T47D (cell line): ENCODE measurements at places on chromosomes 6 and 20.
A peak's percentile ranks its signal among the peaks of the same experiment; 100 is the strongest.

DNA sequence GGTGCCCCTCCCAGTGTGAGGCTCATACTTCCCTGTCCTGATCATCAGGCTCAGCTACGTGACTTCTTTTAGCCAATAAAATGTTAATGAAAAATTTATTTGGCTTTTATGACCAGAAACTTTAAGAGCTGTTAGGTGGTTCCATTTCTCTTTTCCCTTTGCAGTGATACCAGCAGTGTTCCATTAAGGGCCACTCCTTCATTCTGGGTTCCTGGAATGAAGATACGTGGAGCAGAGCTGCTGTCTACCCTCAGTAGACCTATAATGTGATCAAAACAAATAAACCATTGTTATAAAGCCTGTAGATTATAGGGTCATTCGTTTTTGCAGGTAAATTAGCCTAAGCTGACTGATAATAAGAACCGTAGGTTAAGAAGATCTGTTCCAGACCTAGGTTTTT lies 228.0 kb downstream of the ZFAND3 start:
- DNase-seq = no peak

DNA sequence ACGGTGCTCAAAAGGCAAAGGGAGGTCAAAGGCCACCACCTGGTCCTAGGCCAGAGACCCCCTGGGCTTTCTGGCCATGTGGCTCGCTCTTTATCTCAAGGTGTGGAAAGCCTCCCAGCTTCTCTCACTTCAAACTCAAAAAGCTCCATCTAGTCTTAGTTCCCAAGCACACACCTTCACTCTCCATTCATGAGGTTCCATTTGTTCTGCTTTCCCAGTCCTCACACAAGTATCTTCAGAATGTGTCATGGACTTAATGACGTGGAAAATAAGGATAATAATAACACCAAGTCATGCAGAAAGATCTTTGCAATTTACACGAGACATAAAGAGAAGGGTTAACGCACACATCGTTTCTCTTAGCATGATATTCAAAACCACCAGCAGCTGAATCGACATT lies 219.3 kb downstream of the GMDS start:
- DNase-seq = no peak

- DNase-seq = no peak
Measured at GRCh38 chr20:43961541-43962471, 47.2 kb downstream of the TOX2 start.

DNA sequence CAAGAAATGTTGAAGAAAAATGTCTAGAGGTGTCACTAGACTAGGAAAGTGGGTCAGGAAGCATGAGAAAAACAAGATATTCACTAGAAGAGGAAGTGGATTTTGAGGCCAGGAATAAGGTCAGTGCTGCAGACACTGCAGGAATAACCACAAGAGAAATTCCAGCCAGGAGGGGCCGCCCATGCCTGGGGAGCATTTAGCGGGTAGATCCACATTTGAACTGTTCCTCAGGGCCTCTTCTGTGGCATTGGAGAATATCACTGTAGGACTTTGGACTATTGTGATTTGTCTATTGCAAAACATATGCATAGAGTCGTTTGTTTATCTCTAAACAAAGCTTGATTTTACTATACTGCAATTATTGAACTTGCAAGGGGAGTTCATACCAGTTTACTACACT lies 49.6 kb upstream of the CCDC28A start:
- peak; percentile 3 for DNase-seq

GRCh38 chr6:73667798-73668197 lies 14.0 kb upstream of the SLC17A5 start:
- DNase-seq = no peak

DNA sequence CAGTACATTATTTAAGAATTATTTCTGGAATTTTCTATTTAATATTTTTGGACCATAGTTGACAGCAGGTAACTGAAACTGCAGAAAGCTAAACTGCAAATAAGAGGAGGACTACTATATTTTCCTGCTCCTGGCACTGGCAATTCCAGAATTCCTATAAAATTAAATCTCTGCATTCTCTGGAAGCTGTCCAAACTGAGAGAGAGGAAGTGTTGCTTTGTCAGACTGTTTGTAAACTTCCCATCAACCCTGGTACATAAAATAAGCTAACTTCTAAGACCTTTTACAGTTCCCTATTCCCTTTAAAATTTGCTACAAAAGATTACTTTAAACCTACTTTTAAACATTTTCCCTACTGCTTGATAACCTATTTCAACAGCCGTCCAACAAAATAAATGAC lies 196.1 kb upstream of the RUNX2 start:
- DNase-seq = peak; percentile 39

DNA sequence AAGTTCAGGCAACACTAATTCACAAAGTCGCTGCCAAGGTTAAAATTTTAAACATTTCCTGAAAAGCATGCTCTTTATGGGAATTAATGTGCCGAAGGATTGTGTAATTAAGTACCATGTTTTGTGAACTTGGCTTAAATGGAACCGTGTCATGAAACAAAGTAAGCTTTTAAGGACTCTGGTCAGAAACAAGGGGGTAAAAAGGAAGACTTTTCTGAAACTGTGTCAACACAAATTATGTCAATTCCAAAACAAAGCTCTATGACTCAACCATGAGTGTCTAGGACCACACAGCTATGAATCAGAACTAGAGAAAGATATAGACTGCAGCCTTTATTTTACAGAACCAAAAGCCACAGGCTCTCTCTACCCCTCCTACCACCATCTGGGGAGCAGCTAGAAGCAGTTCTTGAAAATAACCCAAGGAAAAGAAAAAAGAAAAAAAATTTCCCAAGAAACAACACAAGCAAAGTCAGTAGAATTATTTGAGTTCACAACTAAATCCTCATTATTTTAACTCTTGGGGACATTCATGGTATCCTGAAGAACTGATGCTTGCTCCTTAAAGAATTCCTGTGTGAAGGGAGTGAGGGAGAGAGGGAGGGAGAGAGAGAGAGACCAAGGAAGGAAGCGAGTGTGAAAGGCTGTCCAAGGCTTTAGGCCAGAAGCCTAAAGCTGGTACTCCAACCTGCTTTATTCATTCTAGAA lies 81.9 kb downstream of the ZMYND8 start:
- no peak for DNase-seq

- DNase-seq = no peak
Measured at GRCh38 chr6:87705070-87705691, 3.1 kb upstream of the AKIRIN2 start.

- peak; percentile 55 for DNase-seq
Measured at GRCh38 chr20:17530716-17531664, at the start of gene BFSP1. BFSP1 (minus strand) TSS chr20:17531379; CDS start chr20:17531329, 50 bp downstream.

GRCh38 chr6:22306741-22307466 lies 10.1 kb upstream of the PRL start:
- DNase-seq = no peak

- DNase-seq = no peak
Measured at GRCh38 chr6:166045173-166045859, 122.3 kb downstream of the TBXT start.

GRCh38 chr6:148928811-148929210 lies 182.0 kb downstream of the UST start:
- DNase-seq = no peak

GRCh38 chr6:81049425-81050042 lies 702.9 kb downstream of the TENT5A start:
- no peak for DNase-seq

GRCh38 chr6:36187446-36187845 lies 9.1 kb upstream of the BRPF3 start:
- no peak for DNase-seq

GRCh38 chr6:130922922-130923321 lies 95.7 kb downstream of the SMLR1 start:
- no peak for DNase-seq

GRCh38 chr6:93369586-93370134 lies 49.7 kb downstream of the EPHA7 start:
- DNase-seq = no peak

- DNase-seq = no peak
Measured at GRCh38 chr6:156794546-156795354, 17.6 kb downstream of the ARID1B start.

GRCh38 chr20:36919715-36920333 lies 31.7 kb downstream of the SAMHD1 start:
- peak; percentile 73 for DNase-seq

GRCh38 chr20:57080796-57081195 lies 185.6 kb downstream of the BMP7 start:
- DNase-seq = no peak

DNA sequence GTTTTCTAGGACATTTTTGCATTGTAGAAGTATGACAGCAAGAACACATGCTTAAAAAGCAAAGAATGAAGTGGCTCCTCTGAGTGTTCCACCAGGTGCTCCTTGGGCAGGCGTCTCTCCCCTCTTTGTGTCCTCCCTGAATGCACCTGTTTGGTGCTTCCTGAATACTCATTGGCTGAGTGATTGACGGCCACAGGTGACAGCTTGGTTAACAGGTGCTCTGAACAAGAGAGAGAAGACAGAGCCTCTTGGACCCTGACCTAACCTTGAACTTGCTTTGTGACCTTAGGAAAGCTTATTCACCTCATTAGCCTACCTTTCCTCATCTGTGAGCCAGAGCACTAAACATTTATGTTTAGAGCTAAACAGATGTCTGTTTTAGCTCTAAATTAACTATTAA lies 93.7 kb downstream of the TULP4 start:
- no peak for DNase-seq

- DNase-seq = peak; percentile 16
Measured at GRCh38 chr20:1800777-1801176, 94.4 kb upstream of the SIRPA start.

DNA sequence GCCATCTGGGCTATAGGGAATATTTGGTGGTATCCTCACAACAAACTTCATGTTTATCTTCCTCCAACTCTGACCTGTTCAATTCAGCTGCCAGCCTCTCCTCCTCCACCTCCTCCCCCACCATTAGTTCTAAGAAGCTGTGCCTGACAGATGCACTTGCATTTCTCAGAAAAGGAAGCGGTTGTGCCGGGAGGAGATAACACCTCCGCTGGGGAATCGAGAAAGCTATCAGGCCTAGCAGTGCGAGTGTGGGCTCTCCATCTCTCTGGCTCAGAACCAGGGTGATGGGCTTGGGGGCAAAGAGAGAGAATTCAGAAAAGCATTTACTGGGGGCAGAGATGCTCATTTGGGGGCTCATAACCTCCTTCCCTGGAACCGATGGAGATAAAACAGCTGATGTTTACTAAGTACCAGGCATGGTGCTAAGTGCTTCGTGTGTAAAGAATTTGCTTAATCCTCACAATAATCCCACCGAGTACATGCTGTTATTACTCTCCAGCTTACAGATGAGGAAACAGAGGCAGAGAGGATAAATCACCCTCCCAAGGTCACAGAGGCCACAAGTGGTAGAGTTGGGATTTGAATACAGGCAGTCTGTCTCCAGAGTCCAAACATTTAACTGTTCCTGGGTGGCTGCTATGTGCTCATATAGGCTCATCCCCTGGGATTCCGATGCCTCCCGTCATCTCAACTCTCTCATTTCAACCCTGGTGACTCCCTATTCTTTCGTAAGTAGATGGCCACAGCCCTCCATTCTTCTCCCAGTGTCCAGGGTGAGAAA lies 38.3 kb downstream of the COX4I2 start:
- DNase-seq = no peak

- DNase-seq = no peak
Measured at GRCh38 chr6:101730954-101731353, 337.4 kb downstream of the GRIK2 start.

DNA sequence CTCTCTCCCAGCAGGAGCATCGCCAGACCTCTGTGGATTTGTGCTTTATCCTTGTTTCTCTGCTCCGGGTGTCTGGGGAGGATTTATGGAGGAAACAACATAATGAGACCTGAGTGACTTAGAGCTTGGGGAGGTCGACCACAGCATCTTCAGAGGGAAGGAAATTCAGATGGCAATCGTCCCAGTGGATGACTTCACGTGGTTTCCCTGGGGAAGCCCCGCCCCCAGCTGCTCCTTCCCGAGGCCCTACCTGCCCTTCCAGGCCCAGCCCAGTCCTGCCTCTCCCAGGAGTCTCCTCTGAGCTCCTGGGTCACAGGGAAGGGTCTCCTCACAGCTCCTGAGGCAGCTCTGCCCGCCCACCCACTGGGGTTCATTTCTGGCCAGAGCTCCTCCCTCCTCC lies 430.3 kb upstream of the SULF2 start:
- no peak for DNase-seq

- DNase-seq = no peak
Measured at GRCh38 chr6:22727710-22728109, 158.3 kb downstream of the HDGFL1 start.

DNA sequence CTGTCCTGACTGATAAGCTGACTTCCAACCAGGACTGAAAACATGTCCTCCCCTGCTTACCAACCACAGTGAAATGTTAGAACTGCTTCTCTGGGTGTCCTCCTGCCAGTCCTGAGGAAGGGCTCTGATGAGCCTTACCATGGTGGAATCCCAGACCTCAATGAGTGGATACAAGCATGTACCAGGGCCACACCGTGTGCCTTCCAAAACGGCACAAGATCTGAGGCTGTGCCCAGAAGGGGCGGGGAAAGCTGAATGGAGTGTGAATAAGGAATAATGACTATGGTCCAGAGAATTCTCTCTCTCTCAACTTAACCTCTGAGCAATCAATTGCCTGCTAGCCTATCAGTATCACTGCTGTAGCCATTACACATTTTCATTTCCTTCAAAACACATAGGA lies 51.7 kb downstream of the PDE10A start:
- DNase-seq = no peak

GRCh38 chr6:124993327-124993726 lies 31.1 kb downstream of the RNF217 start:
- DNase-seq = no peak

- no peak for DNase-seq
Measured at GRCh38 chr20:23142162-23143050, 56.3 kb upstream of the CD93 start.

DNA sequence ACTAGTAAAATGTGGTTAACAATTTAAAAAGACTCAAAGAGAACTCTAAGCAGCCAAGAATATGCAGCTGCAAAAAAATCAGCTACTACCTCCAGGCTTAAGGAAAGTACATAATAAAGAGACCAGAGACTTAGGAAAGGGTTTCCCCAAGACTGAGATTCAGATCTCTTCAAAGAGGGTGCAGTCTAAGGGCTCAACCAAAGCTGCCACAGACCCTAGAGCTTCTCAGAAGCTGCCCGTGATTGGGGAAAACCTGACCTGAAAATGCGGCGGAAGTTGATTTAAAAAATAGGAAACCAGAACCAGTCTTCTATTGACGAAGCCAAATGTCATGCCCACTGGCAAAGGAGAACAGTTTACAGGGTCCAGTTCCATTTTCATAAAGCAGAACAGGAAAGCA lies 516.8 kb upstream of the MARCKS start:
- DNase-seq = no peak

DNA sequence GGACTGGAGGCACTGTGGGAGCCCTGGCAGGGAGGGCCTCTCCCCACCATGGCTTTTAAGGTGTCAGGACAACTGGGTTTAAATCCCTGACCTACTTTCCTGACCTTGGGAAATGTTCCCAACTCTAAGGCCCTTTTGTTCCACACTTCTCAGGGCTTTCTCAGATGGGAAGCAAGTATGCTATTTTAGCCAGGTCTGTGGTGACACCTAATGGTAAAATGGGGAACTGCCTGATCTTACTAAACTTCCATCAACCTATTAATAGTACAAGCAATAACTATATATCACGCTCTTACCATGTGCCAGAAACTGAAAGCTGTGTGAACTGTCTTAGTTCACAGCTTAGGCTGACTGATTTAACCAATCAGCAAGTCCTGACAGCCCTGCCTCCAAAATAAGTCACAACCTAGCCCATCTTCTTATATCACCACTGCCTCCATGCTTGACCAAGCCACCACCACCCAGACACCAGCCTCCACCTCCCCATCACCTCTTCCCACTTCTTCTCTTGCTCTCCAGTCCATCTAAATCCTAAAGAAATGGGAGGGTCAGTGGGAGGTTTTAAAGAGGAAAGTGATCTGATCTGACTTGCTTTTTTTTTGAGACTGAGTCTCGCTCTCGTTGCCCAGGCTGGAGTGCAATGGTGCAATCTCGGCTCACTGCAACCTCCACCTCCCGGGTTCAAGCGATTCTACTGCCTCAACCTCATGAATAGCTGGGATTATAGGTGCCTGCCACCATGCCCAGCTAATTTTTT lies 6.9 kb upstream of the BLCAP start:
- DNase-seq = no peak
